ENCODE measurements at places on chromosomes 1 and 21. TPM values are rescaled to one million over a fixed set of nuclear protein-coding genes. Genes with fewer than 3 reads are reported as not detected.

DNA sequence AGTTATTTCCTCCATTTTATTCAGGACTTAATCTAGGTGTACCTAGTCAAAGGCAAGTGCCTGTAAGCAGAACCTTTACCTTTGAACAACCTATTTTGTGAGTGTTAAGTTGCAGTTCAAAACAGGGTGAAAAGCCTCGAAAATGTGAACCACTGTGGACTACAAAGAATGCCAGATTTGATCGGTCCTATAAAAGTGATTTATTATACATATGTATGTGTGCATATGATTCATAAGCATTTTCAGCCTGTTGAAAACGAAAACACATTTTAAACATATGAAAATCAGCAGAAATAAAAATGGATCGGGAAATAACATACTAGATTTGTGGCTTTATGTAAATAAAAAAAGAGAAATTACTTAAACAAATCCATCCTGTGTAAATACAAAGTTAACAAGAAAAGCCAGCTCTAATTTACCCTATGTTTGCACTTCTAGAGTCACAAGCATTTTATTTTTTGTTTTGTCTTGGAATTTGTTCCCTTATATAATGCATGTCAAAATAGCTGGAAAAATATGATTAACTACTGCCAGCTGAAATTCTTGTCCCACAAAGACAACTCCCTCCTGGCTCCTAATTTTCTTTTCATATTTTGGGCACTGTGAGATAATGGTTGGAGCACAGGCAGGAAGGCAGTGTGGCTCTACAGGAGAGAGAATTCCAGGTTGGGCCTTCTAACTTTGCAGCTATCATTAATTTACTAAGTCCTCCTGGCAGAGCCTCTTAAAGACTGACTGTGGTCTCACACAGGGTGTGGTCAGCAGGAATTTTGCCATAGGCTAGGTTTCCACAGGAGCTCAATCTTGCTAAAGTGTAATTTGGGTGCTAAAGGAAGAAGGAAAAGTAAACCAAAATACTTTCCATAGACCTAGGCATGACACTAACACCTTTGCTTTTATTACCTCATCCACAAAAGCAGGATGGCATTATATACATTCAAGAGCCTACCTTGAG is 70.2 kb upstream of the CDC42BPA start:
- no peak for DNase-seq

LRRC53 gene
- not detected for total RNA-seq

DNA sequence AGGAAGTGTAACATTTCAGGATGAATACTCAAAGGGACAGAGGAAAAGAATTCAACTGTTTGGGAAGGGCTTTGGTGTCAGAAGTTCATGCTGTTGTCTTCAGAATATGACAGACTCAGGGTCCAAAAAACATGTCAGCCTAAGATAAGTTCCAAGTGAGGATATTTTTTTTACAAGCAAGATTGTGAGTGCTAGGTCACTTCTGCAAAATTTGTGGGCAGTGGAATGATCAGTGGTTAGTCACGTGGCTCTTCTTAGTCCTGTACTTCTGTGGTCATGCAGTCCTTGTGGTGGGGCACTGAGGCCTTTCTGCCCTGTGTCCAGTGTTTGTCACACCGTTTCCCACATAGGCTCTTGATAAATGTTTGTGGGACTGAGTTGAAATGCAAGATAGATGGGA is 5.2 kb downstream of the RGL1 start:
- no peak for DNase-seq

TBX15 gene
- not detected for total RNA-seq

URB2 gene
- 11.2 TPM for total RNA-seq

- DNase-seq: no peak
These were observed 70.5 kb upstream of the HSPA13 start for GRCh38 chr21:14453339-14454015.

- no peak for DNase-seq
These were observed 14.7 kb upstream of the CHIA start for GRCh38 chr1:111275780-111276433.

DNA sequence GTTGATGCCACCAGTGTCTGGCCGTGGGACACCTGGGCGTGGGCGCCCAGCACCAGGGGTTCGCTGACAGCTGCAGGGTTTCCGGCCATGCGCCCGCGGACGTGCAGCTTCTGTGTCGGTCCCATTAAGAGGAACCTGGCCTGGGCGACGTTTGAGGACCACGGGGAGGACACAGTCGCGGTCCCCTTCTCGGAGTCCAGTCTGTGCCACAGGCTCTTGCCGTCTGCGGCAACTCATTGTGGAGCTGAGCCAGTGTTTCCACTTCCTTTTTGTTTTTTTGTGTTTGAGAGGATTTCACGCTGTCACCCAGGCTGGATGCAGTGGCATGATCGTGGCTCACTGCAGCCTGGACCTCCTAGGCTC is 1.6 kb upstream of the C1orf159 start:
- no peak for DNase-seq

CELA2B gene
- total RNA-seq: not detected

OLIG1 gene
- not detected for total RNA-seq

- DNase-seq: no peak
These were observed 37.5 kb upstream of the WLS start for GRCh38 chr1:68269637-68270430.

GRCh38 chr1:41396084-41396483 is 34.9 kb downstream of the FOXO6 start:
- DNase-seq: no peak
